Thoracic aorta (tissue), 2 donors: ENCODE measurements at places on chromosomes 3 and 15. TPM values are rescaled to one million over a fixed set of nuclear protein-coding genes. Genes with fewer than 3 reads are reported as not detected.

Gene ITIH4
- 51.4 TPM for total RNA-seq

Gene PLCD1
- 34.8 TPM for total RNA-seq

Gene MEF2A
- 168 TPM for total RNA-seq

Gene TTLL3
- total RNA-seq = 91.9 TPM

Gene SIDT1
- 14.0 TPM for total RNA-seq

Gene GOLGA6L4
- 22.2 TPM for total RNA-seq

Gene PLIN1
- total RNA-seq = 5.7 TPM

Gene LRRC2
- total RNA-seq = 0.42 TPM

- no peak for DNase-seq
These were observed 32.3 kb upstream of the CYP11A1 start for GRCh38 chr15:74399511-74400312.

- no peak for DNase-seq
These were observed 121.6 kb downstream of the OPA1 start for GRCh38 chr3:193714523-193715137.

- DNase-seq = no peak
These were observed 84.8 kb upstream of the FOXB1 start for GRCh38 chr15:59918994-59919951.

DNA sequence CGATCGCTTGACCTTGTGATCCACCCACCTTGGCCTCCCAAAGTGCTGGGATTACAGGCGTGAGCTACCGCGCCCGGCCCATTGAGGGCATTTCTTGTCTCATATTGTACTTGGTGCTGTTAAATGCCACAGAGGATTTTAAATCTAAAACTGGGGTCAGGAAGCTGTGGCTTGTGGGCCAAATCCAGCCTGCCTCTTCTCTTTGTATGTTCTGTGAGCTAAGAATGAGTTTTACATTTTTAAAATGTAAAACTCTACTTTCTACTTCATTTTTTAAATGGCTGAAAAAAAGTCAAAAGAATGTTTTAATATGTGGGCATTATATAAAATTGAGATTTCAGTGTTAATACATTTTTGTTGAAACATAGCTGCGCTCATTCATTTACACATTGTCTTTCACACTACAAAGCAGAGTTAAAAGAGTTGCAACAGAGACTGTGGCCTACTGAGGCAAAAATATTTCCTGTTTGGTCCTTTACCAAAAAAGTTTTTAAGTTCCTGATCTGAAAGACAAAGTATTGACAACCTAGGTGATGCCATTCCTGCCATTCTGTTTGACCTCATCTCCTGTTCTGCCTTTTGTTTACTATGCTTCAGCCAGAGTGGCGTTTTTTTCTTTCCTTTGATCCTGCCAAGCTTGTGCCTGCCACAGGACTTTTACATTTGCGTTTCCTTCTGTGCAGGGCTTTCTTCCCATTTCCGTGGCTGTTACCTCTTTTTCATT lies 50.4 kb downstream of the PDCD6IP start:
- DNase-seq = no peak

GRCh38 chr3:147355753-147356090 lies 50.6 kb downstream of the ZIC4 start:
- no peak for DNase-seq

GRCh38 chr3:115347737-115348136 lies 200.6 kb upstream of the ZBTB20 start:
- DNase-seq = no peak

GRCh38 chr3:194756460-194756779 lies 70.7 kb downstream of the FAM43A start:
- no peak for DNase-seq

GRCh38 chr3:186746008-186746407 lies 28.8 kb downstream of the KNG1 start:
- no peak for DNase-seq
